ENCODE measurements at places on chromosomes 13 and 19.

DNA sequence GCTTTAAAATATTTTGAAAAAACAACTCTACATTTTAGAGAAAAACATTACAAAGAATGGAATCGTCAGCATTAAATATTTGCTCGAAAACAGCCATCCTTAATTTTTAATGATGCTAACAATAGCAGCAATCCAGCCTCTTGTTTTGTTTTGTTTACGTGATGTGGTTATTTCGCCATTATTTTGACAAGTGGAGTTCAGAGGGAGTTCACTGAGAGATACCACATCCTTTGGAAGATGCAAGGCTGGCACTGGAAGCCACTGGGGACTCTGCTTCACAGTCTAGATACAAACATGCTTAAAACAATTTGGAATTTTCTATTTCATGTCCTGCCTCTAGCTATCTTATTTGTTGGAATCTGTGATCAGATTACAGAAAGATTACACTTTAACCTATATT lies 556.3 kb downstream of the PCDH17 start:
- peak; percentile 12 for DNase-seq

DNA sequence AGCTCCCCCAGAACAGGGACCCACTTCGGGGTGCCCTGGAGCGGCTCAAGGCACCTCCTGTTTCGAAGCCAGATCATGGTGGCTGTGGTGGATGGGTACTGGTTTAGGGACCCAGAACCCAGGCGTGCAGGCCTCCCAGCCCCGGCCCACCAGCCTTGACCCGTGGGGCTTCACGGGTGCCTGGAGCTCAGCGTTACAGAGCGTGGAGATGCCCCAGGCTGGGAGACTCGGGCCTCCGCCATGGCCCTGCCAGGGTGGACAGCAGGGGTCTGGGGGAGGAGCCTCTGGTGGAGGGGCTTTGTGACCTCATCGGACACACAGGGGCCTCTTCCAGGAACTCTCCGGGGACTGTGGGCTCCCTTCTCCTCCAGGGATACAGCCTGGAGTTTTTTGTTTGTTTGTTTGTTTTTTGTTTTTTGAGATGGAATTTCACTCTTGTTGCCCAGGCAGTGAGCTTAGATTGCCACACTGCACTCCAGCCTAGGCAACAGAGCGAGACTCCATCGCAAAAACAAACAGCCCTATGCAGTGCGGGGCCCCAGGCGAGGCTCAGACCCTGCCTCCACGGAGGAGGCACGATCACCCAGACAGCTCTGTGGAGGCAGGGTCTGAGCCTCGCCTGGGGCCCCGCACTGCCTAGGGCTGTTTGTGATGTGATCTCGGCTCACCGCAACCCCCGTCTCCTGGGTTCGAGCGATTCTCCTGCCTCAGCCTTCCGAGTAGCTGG lies at the start of gene GARIN5B:
Gene GARIN5B, minus strand, starts transcription at position 271 of the 727 bp plus-strand sequence. Its CDS starts 194 bp downstream, at position 77.
- no peak for DNase-seq

GRCh38 chr19:3908266-3909054 lies 24.4 kb upstream of the NMRK2 start:
- no peak for DNase-seq

GRCh38 chr19:45508861-45509691 lies 1.8 kb downstream of the VASP start:
- DNase-seq = peak; percentile 87

- DNase-seq = no peak
These were observed 10.9 kb downstream of the TMEM255B start for GRCh38 chr13:113769881-113770280.

DNA sequence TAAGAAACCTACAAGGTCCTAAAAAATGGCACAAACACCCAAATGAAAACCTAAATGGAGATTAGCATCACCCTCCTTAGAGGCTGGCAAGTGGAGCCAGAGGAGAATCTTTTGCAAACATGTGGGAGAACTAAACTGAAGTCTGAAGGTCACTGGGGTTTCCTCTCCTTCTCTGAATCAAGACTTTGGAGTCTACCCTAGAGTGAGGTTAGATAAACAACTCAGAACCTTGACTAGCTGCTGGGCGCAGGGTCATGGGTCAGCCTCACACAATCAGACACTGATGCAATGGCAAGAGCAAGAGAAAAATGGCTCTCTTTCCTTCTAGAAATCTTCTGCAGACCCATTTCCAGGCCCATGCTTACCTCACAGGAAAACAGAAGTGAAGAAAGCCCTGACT lies 165.8 kb downstream of the KCTD12 start:
- DNase-seq = no peak

- no peak for DNase-seq
These were observed 4.7 kb upstream of the ZNF611 start for GRCh38 chr19:52739576-52739975.

Data from MV-4-11 (cell line).